ENCODE measurements at places on chromosomes 1 and 21.

DNA sequence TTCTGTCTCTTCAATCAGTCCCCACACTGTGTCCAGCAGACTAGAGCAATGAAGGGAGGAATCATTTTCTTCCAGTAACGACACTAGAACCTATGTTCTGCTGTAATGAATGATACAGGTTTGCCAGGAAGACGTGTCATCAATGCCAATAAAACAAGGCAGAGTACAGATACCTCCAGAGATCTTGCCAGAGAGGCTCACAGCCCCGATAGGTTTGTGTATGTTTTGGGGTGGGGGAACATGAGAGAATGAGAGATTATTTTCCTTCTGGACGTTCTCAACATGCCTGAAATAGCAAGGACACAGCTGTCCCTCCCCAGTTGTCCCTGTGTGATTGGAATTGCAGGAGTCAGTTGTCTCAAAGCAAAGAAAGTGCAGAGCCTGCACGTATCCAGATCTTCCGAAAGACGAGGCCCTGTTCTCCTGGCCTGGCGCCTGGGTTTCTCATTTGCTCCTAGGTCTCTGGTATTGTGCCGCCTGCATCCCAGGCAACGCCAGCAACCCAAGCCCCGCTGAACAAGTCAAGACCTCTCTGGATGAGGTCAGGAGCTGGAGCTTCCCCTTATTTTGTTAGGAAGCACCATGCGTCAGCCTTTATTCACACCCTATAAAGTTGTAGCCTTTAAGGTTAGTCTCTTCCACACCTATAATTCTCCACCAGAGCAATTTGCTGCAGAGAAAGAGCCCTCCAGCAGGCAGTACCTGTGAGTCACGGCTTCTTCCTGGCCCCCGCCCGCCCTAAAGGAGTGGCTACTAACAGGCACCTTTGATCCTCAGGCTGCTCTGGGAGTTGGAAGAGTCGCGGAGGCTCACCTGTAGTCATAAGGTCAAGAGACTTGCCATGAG is 130.5 kb downstream of the TOMM20 start:
- no peak for DNase-seq

- no peak for DNase-seq
Observed at GRCh38 chr1:171985639-171986038, 144.3 kb downstream of the DNM3 start.

GRCh38 chr1:5921129-5921528 is 71.1 kb downstream of the NPHP4 start:
- no peak for DNase-seq

DNA sequence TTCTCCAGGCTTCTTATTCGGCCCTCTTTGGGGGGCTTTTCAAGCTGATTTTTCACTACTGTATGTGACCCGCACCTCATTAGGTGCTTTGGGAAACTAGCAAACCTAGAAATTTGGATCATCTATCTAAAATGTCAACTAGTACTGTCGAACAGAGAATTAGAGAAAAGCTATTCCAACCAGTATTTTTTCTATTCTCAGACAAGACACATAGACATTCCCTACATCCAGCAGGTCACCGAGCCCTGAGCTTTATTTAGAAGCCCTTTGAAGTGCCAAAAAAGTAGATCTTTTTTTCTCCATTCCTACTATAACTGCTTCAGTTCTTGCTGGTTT is 310 bp upstream of the SSR2 start:
- no peak for DNase-seq

DNA sequence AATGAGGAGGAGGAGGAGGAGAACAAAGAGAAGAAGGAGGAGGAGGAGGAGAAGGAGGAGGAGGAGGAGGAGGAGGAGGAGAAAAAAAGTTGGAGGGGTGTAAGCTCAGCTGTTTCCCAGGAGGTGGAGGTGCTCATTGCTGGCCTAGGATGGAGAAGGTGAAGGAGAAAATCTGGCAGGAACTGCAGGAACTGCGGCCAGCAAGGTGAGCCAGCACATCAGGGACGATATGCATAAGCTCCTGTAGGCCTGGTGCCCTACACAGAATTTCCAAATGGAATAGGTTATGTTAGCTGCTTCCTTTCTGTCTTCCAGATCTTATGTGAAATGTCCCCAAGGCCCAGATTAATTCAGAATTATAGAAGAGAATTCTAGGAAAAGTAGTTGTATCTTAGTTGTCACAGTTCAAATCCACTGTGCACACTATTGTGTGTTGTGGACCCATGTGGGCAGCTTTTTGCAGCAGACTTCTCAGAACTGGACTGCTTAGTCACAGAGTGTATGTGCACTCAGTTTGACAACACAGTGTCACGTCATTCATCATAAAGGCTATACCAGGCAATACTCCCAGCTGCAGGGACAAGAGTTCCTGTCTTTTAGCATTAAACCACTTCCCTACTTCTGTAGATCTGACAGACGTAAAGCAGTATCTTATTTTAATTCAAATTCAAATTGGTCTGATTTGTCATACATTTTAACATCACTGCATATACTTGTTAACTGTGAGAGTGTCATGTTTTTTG is 303.7 kb downstream of the HLX start:
- DNase-seq: no peak

DNA sequence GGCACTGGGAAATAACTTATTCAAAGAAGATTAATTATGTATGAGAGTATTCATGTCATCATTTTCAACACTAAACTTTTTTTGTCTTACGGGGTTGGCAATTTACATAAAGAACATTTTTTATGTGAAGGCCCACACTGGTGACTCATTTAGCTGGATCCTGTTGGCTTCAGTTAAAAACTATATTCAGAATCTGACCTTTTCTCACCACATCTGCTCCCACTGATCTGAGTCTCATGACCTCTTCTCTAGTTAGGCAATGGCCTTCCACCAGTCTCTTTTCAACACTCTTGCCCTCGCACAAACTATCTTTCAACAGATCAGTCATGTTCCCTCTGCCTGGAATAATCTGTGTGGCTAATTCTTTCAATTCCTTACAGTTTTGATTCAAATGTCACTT is 53.4 kb downstream of the TMPRSS15 start:
- no peak for DNase-seq

DNA sequence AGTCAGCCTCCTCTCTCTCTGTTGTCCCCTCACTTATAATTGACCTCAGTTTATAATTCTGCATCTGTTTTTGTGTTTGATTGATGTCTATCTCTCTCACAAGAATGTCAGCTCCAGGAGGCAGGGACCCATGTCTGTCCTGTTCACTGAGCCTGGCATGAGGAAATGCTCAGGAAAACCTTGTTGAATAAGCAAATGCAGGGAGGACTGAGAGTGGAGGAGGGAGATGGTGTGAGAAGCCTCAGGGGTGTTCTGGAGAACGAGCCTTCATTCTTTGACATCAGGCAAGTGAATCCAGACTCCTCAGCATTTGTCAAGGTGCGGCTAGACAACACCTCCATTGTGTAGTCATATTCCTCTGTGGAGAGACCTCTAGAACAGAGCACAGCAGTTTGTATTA is 45.5 kb downstream of the MAN1C1 start:
- no peak for DNase-seq

- no peak for DNase-seq
Observed at GRCh38 chr1:66300972-66301451, 232.9 kb upstream of the SGIP1 start.

DNA sequence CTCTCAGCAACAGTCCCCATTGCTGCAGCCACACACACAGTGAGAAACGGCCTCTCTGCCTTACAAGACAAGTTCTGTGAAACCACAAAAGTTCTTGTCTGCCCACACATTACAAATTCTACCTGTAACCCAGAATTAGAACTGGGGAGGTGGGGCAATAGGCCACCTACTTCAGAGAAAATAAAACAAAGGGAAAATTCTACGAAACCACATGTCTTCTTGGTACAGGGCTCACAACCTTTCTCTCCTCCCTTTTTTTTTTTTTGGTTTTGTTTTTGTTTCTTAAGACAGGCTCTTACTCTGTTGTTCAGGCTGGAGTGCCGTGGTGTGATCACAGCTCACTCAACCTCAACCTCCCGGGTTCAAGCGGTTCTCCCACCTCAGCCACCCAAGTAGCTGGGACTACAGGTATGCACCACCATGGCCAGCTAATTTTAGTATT is 30.2 kb downstream of the LPAR3 start:
- peak; percentile 20 for DNase-seq

GRCh38 chr21:27060190-27060589 is 93.3 kb upstream of the ADAMTS5 start:
- DNase-seq: no peak

DNA sequence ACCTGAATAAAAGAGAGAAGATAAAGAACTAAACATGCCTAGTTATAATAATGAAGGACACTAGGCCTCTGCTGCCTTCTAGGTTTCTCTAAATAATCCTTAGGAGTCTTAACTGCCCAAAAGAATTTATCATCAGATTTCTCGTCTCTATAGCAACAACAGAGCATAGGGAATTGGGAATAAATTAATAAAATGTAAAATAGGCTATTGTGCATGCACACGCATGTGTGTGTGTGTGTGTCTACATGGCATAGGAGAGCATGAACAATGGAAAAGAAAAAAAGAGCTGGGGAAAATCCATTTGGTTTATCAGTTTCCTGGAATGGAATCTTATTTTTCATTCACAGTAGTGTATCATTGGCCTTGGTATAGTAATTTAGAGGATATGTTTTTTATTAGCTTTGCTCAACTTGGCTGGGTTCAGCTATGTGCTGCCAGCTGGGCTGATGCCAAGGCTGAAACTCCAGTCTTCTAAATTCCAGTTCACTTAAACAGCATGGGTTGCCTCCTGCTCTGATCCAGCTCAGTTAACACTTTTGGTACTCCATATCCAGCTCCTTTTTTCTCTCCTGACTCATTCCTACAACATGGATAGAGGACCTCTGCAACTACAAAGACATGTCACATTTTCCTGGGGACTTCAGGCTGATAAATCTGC is 80.6 kb upstream of the SLFNL1 start:
- no peak for DNase-seq

GRCh38 chr1:110452330-110452729 is 1.4 kb downstream of the PROK1 start:
- DNase-seq: no peak

DNA sequence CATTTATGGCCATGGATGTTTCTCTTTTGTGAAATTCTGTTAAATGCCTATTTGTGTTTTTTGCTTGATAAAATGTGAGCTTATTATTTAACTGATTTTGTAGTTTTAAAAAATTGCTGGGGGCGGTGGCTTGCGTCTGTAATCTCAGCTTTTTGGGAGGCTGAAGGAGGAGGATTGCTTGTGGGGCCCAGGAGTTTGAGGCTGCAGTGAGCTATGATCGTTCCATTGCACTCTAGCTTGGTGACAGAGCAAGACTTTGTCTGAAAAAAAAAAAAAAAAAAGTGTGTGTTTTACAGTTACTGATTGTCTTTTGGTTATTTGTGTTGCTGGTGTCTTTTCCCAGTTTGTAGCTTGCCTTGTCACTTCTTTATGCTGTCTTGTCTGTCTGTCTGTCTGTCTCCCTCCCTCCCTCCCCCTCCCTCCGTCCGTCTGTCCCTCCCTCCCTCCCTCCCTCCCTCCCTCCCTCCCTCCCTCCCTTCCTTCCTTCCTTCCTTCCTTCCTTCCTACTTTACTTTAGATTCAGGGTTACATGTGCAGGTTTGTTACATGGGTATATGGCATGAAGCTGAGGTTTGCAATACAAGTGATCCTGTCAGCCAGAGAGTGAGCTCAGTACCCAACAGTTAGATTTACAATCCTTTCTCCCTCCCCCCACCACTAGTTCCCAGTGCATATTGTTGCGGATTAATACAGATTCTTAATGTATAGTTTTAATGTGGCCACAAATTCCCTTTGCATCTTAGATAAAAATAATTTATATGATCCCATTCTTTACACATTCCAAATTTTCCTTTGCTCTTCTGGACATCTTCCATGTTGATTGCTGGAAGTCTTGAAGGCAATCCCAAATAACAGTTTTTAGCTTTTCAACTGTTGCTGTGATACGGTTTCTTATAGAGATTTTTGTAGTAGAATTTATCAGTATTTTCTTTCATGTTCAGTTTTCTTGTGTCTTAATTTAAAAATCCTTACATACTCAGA is 25.1 kb downstream of the PTBP2 start:
- DNase-seq: no peak

DNA sequence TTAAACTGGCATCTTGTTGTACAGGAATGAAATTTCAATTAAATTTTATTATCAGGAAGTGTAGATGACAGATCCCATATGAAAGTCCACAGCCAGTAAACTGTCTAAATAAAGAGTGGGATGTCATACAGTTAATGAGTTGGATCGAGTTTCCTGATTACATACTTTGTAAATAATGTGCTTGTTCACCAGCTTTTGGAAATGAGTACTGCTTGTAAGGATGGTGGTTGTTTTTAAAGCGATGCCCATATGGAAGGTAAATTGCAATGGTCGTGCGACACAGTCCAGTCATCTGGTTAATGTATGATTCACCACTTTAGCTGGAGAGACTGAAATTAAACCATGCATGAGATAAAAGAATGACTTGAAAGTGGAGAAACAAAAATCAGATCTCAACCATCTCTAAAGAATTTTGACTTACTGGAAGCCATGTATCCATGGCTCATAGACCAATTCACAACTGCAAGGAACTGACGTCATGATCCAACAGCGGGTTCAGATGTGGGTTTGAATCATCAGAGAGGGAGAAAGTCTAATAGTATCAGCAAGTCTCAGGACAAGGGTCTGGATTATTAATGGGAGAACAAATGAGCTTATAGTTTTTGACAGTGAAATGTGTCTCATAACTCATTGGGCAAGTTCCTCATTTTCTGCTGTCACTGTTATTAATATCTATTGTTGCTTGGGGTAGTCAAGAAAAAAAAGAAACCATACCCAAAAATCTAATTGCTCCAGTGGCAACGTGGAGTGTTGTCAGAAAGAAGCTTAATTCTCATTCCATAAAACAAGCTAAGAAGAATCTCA is 49.0 kb downstream of the MAP10 start:
- no peak for DNase-seq

- DNase-seq: peak; percentile 61
Observed at GRCh38 chr1:205255941-205256780, 28.4 kb downstream of the TMCC2 start.

- DNase-seq: no peak
Observed at GRCh38 chr1:87132284-87132870, 196.3 kb upstream of the LMO4 start.

DNA sequence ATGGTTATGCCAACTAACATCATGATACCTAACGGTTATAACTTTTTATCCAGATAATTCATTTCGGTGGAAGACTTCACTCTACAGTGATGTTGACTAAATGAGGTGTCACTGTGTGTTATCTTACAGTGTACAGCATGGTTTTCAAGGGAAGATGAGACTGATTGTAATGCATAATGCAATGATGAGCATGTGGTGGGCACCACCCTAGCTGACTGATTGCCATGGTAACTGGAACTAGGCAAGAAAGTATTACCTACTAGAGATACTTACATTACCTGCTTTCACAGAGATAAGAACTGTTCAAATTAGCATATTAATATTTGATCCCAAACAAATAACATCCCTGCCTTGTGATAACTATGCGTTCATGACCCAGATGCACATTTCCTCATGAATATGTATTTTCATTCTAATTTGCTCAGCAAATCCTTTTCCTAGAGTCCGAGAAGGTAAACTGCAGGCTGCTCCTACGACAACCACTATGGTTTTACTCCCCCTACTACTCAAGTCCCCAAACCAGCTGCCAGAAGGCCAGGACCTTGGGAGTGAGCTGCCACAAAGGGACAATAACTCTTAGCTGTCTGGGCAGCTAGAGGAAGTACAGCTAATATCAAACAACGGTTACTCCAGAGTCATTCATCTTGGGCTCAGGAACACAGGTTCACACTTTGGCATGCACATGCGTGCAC is 29.2 kb downstream of the TRABD2B start:
- no peak for DNase-seq
